ENCODE measurements at places on chromosomes 13 and 19.

GRCh38 chr19:44984005-44984404 is 17.3 kb upstream of the RELB start:
- no peak for DNase-seq

GRCh38 chr13:50646070-50646469 is 197.4 kb downstream of the DLEU7 start:
- no peak for DNase-seq

DNA sequence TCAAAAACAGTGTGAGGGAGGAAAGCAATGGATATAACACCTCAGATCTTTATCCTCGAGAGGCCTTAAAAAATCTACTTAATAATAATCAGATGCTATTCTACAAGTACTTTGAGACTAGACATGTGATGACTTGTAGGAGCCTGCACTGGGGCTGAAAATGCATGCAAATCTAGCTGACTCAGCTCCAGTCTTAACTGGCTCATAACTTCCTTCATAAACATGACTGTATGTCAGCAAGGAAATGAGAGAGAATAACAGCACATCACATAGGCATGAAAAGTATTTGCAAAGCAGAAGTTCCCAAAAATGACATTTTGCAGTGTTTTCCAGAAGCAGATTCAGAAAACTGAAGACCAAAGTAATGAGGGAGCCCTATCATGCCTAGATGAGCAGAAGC is 38.1 kb downstream of the PSG5 start:
- no peak for DNase-seq

DNA sequence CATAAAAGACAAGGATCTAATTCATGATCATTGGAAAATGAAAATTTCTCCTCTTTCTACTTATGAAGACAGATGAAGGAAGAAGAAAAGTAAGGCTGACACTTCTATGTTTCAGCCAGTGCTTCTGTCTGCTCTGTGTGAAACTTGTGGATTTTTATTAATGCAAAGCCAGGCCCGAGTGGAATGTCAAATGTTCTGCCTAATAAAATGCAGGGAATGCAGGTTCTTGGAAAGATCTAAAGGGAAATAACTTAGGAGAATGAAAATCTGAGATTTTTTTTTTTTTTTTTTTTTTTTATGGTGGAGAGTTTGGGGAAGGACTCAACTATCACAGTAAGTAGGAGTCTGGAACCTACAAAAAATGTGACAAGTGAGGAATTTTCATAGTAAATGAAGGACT is 1732.3 kb upstream of the SLC10A2 start:
- no peak for DNase-seq

GRCh38 chr19:7870571-7871436 is 3.4 kb downstream of the PRR36 start:
- DNase-seq, result no peak

Measured in brain pericyte (primary cell).